Stimulated activated CD4-positive, alpha-beta T cell treated with anti-CD3 and anti-CD28 coated beads, Interleukin-15, amount 100 ng/mL, for 1 hour (primary cell): ENCODE measurements at places on chromosomes 13 and 19.

- DNase-seq: no peak
Measured at GRCh38 chr19:7917267-7918061, 2.7 kb upstream of the SNAPC2 start.

DNA sequence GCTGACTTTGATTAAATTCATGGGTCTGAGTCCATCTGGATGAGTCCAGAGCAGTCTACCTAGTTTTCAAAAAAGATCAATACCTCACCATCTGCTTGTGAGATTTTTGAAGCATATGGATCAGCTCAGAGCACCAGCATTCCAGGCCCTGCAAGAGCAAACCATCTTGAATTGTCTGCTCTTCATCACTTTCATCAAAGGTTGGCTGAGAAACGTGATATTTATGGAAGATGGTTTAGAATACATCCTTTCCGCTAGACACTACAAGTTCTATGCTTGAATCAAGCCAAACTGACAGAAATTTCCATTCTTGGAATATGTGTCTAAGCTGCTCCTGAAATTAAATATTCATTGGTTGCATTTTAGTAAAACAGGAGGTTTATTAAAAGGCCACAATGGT lies 190.3 kb downstream of the KCNRG start:
- DNase-seq: no peak

DNA sequence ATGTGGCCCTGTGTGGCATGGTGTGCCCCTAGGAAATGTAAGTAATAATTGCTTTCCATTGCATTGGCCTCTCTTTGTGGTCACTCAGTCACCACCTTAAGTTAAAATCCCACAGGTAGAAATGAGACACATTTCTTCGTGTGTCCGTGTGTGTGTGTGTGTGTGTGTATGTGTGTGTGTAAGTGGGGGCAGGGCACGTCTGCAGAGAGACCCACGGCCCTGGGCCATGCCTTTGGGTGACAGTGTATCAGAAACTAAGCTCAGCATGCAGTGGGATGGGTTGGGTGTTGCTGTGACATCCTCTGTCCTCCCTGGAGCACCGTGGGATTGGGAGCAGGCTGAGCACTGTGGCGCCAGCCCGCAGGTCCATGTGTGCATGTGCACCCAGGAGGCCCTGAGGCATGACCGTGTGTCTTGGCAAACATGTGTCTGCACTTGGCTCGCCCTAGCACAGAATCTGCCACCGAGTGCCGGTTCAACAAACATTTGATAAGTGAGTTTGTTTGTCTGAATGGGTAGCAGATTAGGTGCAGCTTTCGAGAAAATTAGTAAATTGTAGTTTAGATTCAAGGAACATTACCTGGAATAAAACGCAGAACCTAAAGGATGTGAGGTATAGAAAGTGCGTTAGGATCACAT lies 91.8 kb downstream of the WTIP start:
- no peak for DNase-seq

GRCh38 chr19:55643003-55643886 lies at the start of gene ZNF581:
Gene ZNF581 (plus strand): TSS chr19:55643649. CDS start chr19:55644572, 923 bp downstream.
- DNase-seq: peak; percentile 60

DNA sequence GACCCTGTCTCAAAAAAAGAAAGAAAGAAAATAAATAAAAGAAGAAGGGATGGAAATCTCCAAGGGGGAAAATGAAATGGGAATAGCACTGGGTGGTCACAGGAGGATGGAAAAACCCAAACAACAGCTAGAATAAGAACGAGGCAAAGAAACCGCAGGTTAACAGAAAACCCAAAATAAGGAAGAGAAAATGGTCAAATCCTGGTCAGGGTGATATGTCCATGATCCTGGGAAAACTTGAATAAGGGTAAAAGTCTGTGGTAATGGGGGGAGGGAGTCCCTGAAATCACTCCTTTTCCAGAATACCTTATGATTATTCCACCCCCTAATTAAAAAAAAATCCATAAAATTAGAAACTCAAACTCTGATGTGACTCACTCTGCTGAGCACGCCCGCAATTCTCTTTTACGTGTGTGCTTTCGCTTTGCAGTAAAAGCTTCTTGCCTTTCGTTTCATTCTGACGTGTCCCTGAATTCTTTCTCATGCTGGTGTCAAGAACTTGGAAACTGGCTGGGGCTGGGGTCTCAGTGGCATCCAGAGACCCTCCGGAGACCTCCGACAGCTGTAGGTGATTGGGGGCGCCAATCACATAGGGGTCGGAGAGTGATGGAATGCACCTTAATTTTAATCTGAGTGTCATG lies 4.3 kb upstream of the NAXD start:
- DNase-seq: no peak

DNA sequence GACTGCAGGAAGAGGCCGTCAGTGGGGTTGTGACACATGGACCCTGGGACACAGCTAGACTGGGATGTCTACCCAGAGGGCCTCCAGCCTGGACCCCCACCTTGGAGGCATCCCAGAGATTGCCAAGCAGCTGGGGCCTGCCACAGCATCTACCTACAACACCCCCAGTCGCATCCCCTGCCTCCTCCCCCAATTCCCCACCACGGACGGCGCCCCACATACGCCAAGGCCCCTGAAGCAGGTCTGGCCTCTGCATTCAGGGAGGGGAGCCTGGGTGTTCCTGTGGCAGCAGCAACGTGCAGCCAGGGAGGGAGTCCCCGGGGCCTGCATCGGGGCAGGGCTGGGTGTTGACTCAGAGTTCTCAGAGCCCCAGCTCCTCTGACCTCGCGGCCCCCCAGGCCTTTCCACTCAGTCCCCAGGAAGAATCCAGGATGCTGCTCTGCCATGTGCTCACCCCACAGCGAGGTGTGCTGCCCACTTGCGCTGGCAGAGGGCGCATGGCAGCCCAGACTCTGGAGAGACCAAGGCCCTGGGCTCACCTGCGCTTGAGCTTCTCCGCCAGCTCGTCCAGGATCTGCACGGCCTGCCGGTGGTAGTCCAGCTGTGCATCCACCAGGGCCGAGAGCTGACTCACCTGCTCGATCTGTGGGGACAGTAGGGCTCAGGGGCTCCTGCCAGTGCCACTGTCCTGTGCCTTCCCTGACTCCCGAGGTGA lies 19.6 kb downstream of the MPND start:
- DNase-seq: no peak

GRCh38 chr19:38596057-38596981 lies 21.4 kb downstream of the MAP4K1 start:
- DNase-seq: no peak
